Calu3 (cell line): ENCODE measurements at places on chromosomes 2 and 18.

GRCh38 chr2:102101849-102102635 lies 40.5 kb upstream of the IL1R1 start:
- H3K36me3 ChIP-seq: no peaks in the 10 kb centered on the region
- peak; percentile 19 for DNase-seq
- no peaks in the 10 kb centered on the region for H3K27me3 ChIP-seq
- H3K27ac ChIP-seq: peak overlapping the region; percentile 78

- DNase-seq: no peak
- H3K36me3 ChIP-seq: no peaks in the 10 kb centered on the region
- no peak overlapping the region for H3K4me3 ChIP-seq
Observed at GRCh38 chr2:227368574-227368973, 10.5 kb downstream of the TM4SF20 start.

DNA sequence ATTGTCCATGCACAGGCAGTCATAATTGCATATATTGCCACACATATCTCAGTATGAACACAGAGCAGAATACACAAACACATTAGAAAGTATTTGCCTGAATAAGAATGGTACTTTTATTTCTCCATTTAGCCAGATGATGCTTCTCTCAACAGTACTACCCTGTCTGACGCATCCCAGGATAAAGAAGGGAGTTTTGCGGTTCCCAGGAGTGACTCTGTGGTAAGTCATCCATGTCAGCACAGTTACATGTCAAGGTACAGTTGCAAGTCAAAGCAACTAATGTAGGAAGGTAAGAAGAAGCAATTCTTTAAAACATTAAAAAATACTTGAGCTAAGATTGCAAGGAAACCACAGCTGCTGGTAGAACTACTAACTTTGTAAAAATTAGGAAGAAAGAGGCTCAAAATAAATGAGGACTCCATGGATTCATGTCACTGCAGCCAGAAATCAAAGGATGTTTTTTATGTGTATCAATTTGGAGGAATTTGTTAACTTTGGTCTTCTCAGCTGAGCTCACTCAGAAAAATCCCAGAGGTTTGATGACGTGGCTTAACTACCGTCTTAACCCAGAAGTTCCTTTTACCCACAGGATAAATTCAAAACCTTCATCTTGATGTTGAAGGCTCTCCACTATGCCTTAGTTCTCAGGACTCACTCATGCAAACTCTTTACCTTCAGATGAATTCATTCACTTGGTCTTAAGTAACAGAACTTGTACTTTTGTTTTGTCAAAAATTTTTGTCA lies 130.3 kb downstream of the ARHGAP28 start:
- peaks cover 20% of the 10 kb centered on the region for H3K27me3 ChIP-seq
- H3K4me1 ChIP-seq: no peaks in the 10 kb centered on the region
- H3K36me3 ChIP-seq: no peaks in the 10 kb centered on the region
- DNase-seq: no peak

GRCh38 chr2:105518897-105519296 lies 120.0 kb upstream of the FHL2 start:
- H3K4me3 ChIP-seq: no peak overlapping the region
- DNase-seq: peak; percentile 23
- H3K27ac ChIP-seq: no peak overlapping the region
- peaks cover 8% of the 10 kb centered on the region for H3K4me1 ChIP-seq
- H3K27me3 ChIP-seq: no peaks in the 10 kb centered on the region
- H3K36me3 ChIP-seq: no peaks in the 10 kb centered on the region

GRCh38 chr18:34729264-34729663 lies 19.2 kb downstream of the DTNA start:
- DNase-seq: peak; percentile 50
- H3K27me3 ChIP-seq: no peaks in the 10 kb centered on the region
- H3K36me3 ChIP-seq: no peaks in the 10 kb centered on the region

DNA sequence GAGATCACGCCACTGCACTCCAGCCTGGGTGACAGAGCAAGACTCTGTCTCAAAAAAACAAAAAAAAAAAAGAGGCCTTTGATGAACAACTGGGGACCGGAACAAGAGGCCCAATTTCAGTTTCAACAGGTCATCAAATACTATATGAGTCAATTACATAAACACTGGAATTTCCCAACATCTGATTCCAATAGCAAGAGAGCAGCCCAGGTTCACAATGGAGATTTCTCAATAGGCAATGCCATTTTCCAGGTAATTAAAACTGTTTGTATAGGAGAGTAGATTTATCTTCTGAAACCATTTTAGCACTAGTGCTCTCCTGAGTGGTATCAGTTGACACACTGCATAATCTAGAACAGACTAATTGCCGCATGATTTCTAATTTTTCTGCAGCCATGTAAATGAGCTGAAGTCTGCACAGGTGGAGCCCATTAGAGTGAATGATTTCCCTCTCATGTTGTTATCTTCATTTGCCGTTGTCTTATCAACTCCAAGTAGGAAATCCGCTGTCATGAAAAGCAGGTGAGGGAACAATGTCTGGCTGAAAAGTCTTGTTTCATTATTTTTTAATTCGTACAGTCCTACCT lies 264.1 kb upstream of the MEIS1 start:
- no peak overlapping the region for H3K4me3 ChIP-seq
- H3K27me3 ChIP-seq: peaks cover 1% of the 10 kb centered on the region
- H3K36me3 ChIP-seq: no peaks in the 10 kb centered on the region
- no peaks in the 10 kb centered on the region for H3K4me1 ChIP-seq
- no peak for DNase-seq

DNA sequence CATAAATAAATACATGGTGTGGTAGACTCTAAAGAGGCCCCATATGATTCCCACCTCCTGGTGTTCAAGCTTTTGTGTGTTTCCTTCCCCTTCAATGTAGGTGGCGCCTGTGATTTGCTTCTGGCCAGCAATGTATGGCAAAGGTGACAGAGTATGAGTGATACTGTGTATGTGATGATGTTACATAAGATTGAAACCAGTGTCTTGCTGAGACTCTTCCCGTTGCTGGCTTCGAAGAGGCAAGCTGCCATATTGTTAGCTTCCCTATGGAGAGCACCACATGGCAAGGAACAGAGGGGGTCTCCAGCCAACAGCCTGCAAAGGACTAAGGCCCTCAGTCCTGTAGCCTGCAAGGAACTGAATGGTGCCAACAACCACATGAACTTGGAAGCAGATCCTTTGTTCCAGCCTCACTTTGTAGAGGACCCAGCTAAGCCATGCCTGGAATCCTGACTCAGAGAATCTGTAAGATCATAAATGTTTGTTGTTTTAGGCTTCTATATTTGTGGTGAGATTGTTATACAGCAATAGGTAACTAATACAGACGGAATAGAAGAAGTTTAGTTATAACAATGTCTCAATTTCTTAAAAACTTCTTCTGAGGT lies 1.7 kb upstream of the SMAD4 start:
- no peaks in the 10 kb centered on the region for H3K27me3 ChIP-seq
- H3K27ac ChIP-seq: no peak overlapping the region
- peak overlapping the region; percentile 93 for H3K4me3 ChIP-seq
- peaks cover 38% of the 10 kb centered on the region for H3K36me3 ChIP-seq
- peak; percentile 16 for DNase-seq

GRCh38 chr2:240391111-240392051 lies 44.1 kb upstream of the GPC1 start:
- no peak overlapping the region for H3K27ac ChIP-seq
- no peaks in the 10 kb centered on the region for H3K27me3 ChIP-seq
- no peak overlapping the region for H3K4me3 ChIP-seq
- no peak for DNase-seq
- peaks cover 8% of the 10 kb centered on the region for H3K4me1 ChIP-seq

DNA sequence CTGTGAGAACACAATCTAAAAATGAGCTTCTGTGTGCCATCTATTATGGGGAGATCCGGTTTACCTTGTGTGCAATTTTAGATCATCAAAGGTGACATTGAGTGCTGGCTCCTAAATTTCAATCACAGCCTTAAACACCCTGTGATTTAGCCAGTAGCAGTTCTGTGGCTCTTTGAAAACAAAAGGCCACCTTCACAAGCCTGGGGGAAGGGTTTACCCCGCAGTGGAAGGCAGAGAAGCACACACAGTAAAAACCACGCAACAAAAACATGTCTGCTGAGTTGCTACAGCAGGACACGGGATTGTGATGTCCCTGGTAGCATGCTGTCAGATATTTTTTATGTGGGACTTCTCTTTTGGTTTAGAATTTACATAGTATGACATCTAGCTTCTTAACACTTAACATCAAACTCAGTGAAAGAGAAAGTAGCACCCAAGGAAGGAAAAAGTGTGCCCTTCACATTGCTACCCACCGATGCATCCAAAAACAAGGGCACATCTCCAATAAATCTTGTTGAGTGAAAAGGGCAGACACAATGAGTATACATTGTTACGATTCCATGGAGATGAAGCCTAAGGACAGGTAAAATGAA lies 56.1 kb upstream of the RNF152 start:
- no peaks in the 10 kb centered on the region for H3K4me1 ChIP-seq
- H3K27me3 ChIP-seq: no peaks in the 10 kb centered on the region
- H3K4me3 ChIP-seq: no peak overlapping the region
- no peaks in the 10 kb centered on the region for H3K36me3 ChIP-seq
- no peak overlapping the region for H3K27ac ChIP-seq
- no peak for DNase-seq

GRCh38 chr2:148974095-148974494 lies 64.4 kb upstream of the LYPD6B start:
- H3K4me3 ChIP-seq: no peak overlapping the region
- no peaks in the 10 kb centered on the region for H3K27me3 ChIP-seq
- no peak for DNase-seq
- no peak overlapping the region for H3K27ac ChIP-seq

- H3K27me3 ChIP-seq: no peaks in the 10 kb centered on the region
- H3K4me3 ChIP-seq: no peak overlapping the region
- H3K27ac ChIP-seq: no peak overlapping the region
- H3K36me3 ChIP-seq: no peaks in the 10 kb centered on the region
Observed at GRCh38 chr2:174858745-174859144, 94.5 kb upstream of the CHRNA1 start.

- DNase-seq: peak; percentile 1
- H3K4me1 ChIP-seq: no peaks in the 10 kb centered on the region
- no peaks in the 10 kb centered on the region for H3K36me3 ChIP-seq
Observed at GRCh38 chr2:123720760-123721159, 304.3 kb upstream of the CNTNAP5 start.

GRCh38 chr18:44732238-44732563 lies 51.5 kb downstream of the SETBP1 start:
- no peak overlapping the region for H3K27ac ChIP-seq
- DNase-seq: no peak
- peaks cover 37% of the 10 kb centered on the region for H3K4me1 ChIP-seq
- no peaks in the 10 kb centered on the region for H3K27me3 ChIP-seq
- no peak overlapping the region for H3K4me3 ChIP-seq
- H3K36me3 ChIP-seq: no peaks in the 10 kb centered on the region

DNA sequence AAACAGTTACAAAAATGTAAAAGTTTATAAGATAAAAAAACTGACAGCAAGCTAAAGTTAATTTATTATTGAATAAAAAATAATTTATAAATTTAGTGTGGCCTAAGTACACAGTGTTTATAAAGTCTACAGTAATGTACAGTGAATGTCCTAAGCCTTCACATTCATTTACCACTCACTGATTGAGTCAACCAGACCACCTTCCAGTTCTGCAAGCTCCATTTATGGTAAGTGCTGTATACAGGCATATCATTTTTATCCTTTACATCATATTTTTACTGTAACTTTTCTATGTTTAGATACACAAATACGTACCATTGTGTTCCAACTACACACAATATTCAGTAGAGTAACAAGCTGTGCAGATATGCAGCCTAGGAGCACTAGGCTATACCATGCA lies 184.2 kb upstream of the LRATD1 start:
- no peaks in the 10 kb centered on the region for H3K36me3 ChIP-seq
- no peak overlapping the region for H3K4me3 ChIP-seq
- no peaks in the 10 kb centered on the region for H3K4me1 ChIP-seq
- H3K27me3 ChIP-seq: no peaks in the 10 kb centered on the region
- H3K27ac ChIP-seq: no peak overlapping the region

GRCh38 chr18:24427484-24427883 lies 1.0 kb downstream of the IMPACT start:
- peaks cover 30% of the 10 kb centered on the region for H3K36me3 ChIP-seq
- H3K4me1 ChIP-seq: no peaks in the 10 kb centered on the region
- peak overlapping the region; percentile 87 for H3K4me3 ChIP-seq

DNA sequence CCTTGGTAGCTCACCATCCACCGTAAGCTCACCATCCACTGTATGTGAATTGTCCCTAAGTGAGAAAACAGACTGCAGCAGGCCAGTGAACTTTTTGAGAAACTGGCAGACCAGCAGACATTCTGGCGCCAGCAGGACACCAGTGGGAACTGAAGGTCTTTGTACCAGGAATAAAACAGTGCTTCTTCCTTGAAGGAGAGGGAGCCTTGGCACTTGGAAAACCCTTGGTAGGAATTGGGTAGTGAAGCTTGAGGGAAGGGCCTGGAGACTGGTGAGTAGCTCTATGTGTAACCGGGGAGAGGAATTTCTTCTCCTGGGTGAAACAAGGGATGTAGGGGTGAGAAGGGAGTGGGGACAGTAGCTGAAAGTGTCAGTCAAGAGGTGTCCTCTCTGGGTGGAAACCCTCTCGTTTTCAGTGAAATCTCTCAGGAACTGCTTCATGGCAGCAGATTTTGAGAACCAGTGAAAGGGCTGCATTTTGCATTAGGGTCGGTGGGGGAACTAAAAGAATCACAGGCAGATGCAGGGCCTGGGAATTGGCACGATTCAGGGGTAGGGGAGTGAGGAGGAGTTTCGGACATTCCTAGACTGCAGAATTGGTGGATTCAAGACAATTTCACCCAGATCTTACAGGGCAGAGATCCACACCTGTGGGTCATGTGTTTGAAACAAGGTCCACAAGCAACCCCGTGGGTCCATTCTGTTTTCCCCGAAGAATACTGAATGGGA lies 131.5 kb upstream of the DLX2 start:
- peaks cover 50% of the 10 kb centered on the region for H3K4me1 ChIP-seq
- H3K36me3 ChIP-seq: peaks cover 6% of the 10 kb centered on the region
- peak overlapping the region; percentile 75 for H3K4me3 ChIP-seq
- peaks cover 23% of the 10 kb centered on the region for H3K27me3 ChIP-seq
- peak overlapping the region; percentile 40 for H3K27ac ChIP-seq
- DNase-seq: no peak
